ENCODE measurements at places on chromosomes 3 and 15.

DNA sequence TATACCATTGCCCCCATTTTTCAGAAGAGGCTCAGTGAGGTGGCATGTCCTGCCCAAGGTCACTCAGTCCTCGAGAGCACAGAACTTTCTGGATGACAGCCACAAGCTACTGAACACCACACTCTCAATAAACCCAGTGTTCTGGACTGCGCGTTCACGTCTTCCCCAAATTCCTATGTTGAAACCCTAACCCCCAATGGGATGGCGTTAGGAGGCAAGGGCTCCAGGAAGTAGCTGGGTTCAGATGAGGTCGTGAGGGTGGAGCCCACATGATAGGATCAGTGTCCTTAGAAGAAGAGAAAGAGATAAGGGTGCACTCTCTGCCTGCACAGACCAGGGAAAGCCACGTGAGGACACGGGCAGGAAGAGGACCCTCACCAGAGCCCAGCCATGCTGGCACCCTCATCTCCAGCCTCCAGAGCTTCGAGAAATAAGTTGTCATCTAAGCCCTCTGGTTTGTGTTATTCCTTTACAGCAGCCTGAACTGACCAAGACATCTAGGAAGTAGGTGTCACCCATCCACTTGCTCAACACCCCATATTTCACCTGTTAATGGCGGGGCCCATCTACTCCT lies 324.0 kb downstream of the UACA start:
- DNase-seq = no peak

DNA sequence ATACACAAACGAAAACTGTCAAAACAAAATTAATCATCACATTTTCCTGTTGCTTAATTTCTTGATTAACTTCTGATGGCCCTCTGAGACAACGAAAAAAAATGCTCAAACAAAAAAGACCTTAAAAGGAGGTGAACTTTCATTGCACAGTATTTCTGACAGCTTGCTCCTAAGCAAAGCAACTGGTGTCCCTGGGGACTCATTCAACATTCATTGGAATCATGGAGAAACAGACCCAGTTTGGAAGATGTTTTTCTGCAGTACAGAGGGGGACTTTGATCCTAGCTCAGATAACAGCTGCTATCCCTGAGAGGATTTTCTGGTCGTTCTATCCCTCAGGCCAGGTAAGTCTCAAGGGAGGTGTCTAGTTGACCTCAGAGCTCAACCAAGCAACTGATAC lies 378.7 kb upstream of the ATP11B start:
- DNase-seq = no peak

- DNase-seq = peak; percentile 15
These were observed 55.9 kb upstream of the PLCL2 start for GRCh38 chr3:16828815-16829214.

- no peak for DNase-seq
These were observed 49.0 kb downstream of the HOMER2 start for GRCh38 chr15:82903511-82903910.

DNA sequence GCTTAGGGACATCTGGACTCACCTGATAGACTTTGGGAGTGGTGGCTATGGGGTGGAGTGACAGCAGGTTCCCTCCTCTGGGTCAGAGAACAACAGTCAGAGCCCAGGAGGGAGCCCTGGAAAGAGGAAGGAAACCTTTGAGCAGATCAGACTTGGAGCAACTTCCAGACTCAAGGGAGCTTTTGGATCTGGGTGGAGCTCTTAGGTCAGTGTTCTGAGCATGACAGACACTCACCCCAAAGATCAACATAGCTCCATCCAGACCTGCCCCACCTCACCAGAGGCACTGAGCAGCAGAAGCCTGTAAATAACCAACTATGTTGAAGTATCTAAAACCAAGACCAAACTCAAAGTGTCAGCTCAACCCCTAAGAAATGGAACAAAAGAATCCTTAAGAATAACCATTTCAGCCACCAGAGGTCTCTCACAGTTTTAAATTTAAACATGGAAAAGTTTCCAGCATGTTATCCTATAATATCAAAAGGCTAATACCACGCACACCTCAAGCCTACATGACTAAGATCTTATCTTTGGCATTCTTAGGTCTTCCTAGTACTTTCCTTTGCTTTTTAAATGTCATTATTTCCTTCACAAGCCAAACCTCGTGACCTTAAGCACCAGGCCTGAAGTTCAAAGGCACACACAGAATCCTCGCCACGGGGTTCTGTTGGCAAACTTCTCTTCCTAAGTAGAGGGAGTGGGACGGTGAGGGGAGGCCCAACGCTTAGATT lies 56.4 kb downstream of the UMPS start:
- no peak for DNase-seq

DNA sequence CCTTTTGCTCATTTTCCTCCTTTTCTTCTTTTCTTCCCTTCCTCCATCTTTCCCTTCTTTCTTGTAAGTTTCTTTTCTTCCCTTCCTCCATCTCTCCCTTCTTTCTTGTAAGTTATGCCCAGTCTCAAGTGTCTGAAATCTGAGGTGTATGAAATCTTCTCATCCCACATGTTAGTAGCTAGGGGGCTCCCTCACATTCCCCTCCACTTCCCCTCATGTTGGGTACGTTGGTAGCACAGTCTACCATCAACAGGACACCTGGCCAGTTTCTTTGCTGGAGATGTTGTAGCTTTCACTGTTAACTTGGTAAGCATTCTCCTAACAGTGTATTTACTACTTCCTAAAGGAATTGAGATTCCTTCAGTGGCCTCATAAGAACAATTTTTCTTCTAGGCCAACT lies 133.9 kb downstream of the ALDH1A2 start:
- DNase-seq = no peak
